ENCODE measurements at places on chromosomes 7 and 10.

DNA sequence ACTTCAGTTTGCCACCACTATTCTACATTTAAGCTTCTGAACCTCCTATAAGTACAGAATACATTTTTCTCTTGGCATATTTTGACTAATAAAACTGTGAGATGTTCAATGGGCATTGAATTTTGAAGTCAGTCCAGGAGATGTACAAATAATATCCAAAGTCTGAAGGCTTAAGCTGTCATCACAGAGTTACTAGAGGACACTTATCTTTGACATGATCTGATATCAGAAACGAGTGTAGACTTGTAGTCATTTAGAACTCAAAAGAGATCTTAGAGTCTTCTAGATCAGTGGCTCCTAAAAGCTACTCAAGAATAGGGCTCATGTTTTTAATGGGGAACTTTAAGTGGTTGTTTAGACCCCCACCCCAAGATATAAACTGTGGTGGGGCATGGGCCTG lies 160.5 kb downstream of the ARID5B start:
- no peak for DNase-seq

GRCh38 chr7:37643876-37644275 lies 39.7 kb upstream of the GPR141 start:
- DNase-seq, result no peak

GRCh38 chr10:129896136-129896859 lies 67.8 kb downstream of the EBF3 start:
- no peak for DNase-seq

GRCh38 chr10:128779416-128779815 lies 653.2 kb upstream of the MKI67 start:
- no peak for DNase-seq

GRCh38 chr10:79405995-79406515 lies 39.4 kb downstream of the ZCCHC24 start:
- no peak for DNase-seq
